ENCODE measurements at places on chromosomes 4 and X. TPM values are rescaled to one million over a fixed set of nuclear protein-coding genes. Genes with fewer than 3 reads are reported as not detected.

DNA sequence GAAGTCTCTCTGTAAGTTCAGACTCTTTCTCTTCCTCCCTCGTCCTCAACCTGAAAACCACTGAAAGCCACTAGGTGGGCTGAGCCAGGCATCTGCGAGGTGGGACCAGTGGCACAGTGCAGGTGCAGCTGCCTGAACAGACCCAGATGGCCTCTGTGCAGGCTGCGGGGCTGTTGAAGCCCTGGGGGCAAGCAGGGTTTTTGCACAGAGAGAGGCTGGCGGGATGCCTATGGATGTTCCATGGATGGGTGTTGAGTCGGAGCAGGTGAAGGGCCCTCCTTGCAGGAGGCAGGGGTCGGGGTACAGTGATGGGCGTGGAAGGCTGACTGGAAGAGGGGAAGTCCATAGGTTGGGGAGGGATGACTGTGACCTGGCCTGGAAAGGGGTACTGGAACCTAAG, 350.2 kb upstream of the FAT1 start:
- no peak for DNase-seq
- no peaks in the 10 kb centered on the region for H3K36me3 ChIP-seq
- H3K27ac ChIP-seq: no peak overlapping the region
- H3K27me3 ChIP-seq: no peaks in the 10 kb centered on the region
- no peak overlapping the region for H3K4me3 ChIP-seq

GRCh38 chr4:3404546-3404945, 37.2 kb upstream of the HGFAC start:
- no peak overlapping the region for H3K27ac ChIP-seq
- no peaks in the 10 kb centered on the region for H3K36me3 ChIP-seq
- no peak overlapping the region for H3K4me3 ChIP-seq

The TKTL1 gene
- total RNA-seq: not detected

GRCh38 chr4:46277165-46277951, 112.6 kb downstream of the GABRA2 start:
- H3K36me3 ChIP-seq: no peaks in the 10 kb centered on the region
- H3K27me3 ChIP-seq: no peaks in the 10 kb centered on the region
- H3K4me1 ChIP-seq: no peaks in the 10 kb centered on the region
- DNase-seq: no peak
- H3K27ac ChIP-seq: no peak overlapping the region
- no peak overlapping the region for H3K4me3 ChIP-seq

DNA sequence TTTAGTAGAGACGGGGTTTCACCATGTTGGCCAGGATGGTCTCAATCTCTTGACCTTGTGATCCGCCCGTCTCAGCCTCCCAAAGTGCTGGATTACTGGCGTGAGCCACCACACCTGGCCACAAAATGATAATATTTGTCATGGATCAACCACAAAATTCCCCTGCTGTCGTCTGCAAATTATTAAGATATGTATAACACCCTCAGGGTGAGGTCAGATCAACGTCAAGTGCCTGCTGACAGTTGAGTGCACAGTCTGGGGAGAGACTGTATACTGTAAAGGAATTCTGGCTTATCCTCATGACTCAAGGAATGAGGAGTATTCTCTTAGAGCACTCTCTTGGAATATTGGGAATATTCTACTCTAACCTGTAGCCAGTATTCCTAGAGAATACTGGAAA, 11.2 kb downstream of the EPGN start:
- no peaks in the 10 kb centered on the region for H3K36me3 ChIP-seq
- peaks cover 23% of the 10 kb centered on the region for H3K27me3 ChIP-seq
- H3K4me1 ChIP-seq: peaks cover 1% of the 10 kb centered on the region
- H3K4me3 ChIP-seq: no peak overlapping the region
- DNase-seq: no peak

DNA sequence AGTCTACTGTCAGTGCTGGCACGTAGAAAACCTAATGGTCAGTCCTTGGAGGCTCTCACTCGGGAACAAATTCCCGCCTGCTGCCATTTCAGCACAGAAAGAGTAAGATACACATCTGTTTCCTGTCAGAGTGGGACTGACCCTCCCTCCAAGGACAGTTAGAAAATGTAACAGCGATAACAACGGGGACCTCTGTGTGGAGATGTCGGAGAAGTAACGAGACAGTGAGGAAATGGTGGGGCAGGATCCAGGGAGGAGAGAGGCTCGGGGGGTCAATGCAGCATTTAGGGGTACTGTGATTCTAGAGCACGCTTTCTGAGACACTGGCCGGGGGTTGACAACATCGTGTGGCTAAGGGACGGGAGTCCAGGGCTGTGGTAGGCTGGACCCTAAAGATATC, 36.0 kb upstream of the SORCS2 start:
- no peaks in the 10 kb centered on the region for H3K4me1 ChIP-seq
- H3K4me3 ChIP-seq: no peak overlapping the region
- no peak for DNase-seq
- H3K27me3 ChIP-seq: peaks cover 13% of the 10 kb centered on the region
- no peak overlapping the region for H3K27ac ChIP-seq

DNA sequence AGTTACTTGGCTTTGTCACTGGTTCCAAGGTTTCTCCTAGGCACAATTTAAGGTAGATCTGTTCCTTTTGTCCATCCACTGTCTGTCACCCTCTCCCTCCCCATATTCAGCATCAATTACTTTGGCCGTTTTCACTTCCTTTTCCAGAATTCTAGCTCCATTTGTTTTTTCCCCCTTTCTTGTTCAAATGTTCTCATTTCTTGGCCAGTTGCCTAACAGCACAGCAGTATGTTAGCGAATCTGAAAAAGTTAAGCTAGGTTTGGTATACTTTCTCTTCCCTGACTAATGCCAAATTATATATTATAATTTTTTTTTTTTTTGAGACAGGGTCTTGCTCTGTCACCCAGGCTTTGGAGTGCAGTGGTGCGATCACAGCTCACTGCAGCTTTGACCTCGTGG, 409.1 kb upstream of the TEX13C start:
- no peaks in the 10 kb centered on the region for H3K4me1 ChIP-seq
- no peak overlapping the region for H3K27ac ChIP-seq
- no peaks in the 10 kb centered on the region for H3K36me3 ChIP-seq
- H3K4me3 ChIP-seq: no peak overlapping the region
- no peak for DNase-seq
- H3K27me3 ChIP-seq: no peaks in the 10 kb centered on the region

DNA sequence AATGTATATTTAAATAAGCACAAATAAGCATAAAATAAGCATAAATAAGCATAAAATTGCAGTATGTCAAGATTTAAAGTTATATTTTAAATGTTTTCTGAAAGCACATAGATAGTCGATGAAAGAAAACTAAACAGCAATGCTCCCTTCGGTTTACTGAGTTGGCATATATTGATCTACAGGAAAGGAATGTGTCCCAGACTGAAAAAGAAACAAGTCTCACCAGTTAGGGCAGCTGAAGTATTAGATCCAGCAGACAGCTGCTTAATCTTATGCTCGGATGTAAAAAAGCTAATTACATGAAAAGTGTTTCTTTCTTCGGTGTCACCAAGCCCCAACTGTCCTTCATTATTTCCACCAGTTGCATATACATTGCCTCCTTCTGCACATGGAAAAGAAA, 8.7 kb downstream of the RPGR start:
- no peak for DNase-seq
- H3K4me1 ChIP-seq: no peaks in the 10 kb centered on the region
- H3K27me3 ChIP-seq: no peaks in the 10 kb centered on the region
- peaks cover 3% of the 10 kb centered on the region for H3K36me3 ChIP-seq
- H3K4me3 ChIP-seq: no peak overlapping the region

The P2RY4 gene
- 0.21 TPM for total RNA-seq

DNA sequence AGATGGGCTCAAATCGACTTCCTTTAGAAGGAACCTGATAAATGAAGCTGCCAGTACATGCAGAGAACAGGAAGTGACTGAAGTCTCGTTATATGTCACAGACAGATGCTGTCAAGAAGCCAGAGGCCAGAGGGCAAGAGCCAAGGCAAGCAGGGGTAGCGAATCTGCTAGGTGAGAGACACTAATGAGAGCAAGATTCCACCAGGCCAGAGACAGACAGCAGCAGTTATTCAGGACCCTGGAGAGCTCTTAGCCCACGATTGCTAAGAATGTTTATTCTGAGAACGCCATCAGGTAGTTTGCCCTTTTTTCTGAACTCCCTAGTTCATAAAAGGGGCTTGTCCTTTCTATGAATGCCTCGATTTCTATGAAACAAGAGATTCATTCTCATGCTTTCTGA, 73.7 kb downstream of the BEND2 start:
- no peak overlapping the region for H3K27ac ChIP-seq
- no peaks in the 10 kb centered on the region for H3K36me3 ChIP-seq
- H3K27me3 ChIP-seq: no peaks in the 10 kb centered on the region
- no peaks in the 10 kb centered on the region for H3K4me1 ChIP-seq
- H3K4me3 ChIP-seq: no peak overlapping the region

The CXCL11 gene
- total RNA-seq: not detected

The SLC25A53 gene
- total RNA-seq: 4.3 TPM

DNA sequence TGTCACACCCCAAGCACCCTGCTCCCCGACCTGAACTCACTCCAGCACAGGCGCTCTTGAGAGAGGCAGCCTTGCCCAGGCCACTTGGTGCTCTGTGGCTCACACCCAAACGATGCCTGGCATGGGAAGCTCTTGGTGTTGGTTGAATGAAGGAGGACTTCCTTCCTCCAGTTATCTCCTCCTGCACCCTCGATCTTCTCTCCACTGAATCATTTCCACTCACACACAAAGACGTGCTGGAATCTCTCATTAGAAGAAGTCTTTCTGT, 90.5 kb upstream of the TRIM2 start:
- H3K36me3 ChIP-seq: no peaks in the 10 kb centered on the region
- H3K27ac ChIP-seq: no peak overlapping the region
- H3K27me3 ChIP-seq: peaks cover 8% of the 10 kb centered on the region
- DNase-seq: no peak
- H3K4me1 ChIP-seq: peaks cover 9% of the 10 kb centered on the region

GRCh38 chrX:39755143-39756032, 342.4 kb downstream of the BCOR start:
- H3K36me3 ChIP-seq: peaks cover 3% of the 10 kb centered on the region
- H3K27ac ChIP-seq: no peak overlapping the region
- no peaks in the 10 kb centered on the region for H3K27me3 ChIP-seq
- no peak for DNase-seq
- H3K4me3 ChIP-seq: no peak overlapping the region
- H3K4me1 ChIP-seq: peaks cover 10% of the 10 kb centered on the region

The P2RY10 gene
- total RNA-seq: 34.1 TPM

The FGFBP1 gene
- total RNA-seq: not detected

The GJB1 gene
- total RNA-seq: not detected

DNA sequence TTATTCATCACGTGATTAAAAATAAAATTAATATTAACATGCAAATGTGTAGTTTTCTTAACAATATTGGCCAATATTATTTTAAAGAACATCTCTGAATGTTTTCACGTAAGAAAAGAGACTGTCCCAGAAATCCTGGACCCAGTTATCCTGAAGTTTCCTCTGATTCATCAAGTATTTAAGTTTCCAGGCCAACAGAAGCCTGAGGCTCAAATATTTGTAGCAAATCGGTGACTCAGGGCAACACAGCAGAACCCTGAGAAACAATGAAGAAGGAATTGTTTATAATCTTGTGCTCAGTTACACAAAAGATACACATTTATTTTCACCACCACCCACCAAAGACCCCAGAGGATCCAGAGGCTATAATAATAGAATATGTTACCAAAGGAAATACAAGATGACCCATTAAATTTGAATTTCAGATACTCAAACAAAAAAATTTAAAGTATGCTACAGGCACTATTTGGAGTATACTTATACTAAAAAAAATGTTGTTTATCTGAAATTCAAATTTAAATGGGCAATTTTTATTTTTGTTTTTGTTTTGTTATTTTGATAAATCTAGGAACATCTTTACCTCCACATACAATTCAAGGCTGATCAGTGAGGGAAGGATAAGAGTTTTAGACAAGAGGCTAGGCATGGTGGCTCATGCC, 33.9 kb upstream of the SLC7A11 start:
- H3K4me1 ChIP-seq: no peaks in the 10 kb centered on the region
- no peak for DNase-seq
- H3K27me3 ChIP-seq: peaks cover 5% of the 10 kb centered on the region
- no peak overlapping the region for H3K4me3 ChIP-seq

The SLITRK4 gene
- total RNA-seq: not detected

DNA sequence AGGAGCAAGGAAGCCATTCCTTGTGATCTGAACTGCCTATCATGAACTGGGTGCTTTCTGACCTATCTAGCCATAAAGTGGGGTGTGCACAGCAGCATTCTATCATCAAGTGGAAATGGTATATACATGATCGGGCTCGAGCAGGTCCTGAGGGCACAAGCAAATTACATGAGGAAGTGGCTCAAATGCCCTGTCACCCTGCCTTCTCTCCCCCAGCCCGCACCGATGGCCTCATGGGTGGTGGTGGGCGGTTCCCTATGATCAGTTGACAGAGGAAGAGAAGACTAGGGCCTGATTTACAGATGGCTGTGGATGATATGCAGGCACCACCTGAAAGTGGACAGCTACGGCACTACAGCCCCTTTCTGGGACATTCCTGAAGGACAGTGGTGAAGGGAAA, 46.3 kb upstream of the BCLAF3 start:
- DNase-seq: no peak
- no peak overlapping the region for H3K4me3 ChIP-seq
- H3K27me3 ChIP-seq: no peaks in the 10 kb centered on the region
- H3K4me1 ChIP-seq: no peaks in the 10 kb centered on the region

GRCh38 chr4:100093091-100093866, 97.0 kb downstream of the DDIT4L start:
- peak; percentile 94 for DNase-seq
- H3K27ac ChIP-seq: peak overlapping the region; percentile 91
- H3K4me3 ChIP-seq: peak overlapping the region; percentile 43
- no peaks in the 10 kb centered on the region for H3K27me3 ChIP-seq
- peaks cover 42% of the 10 kb centered on the region for H3K4me1 ChIP-seq

Data from activated CD4-positive, alpha-beta T cell treated with anti-CD3 and anti-CD28 coated beads, Interleukin-2, amount 10 ng/mL, durations not matched to agents 24 days and 14 days (primary cell).